Cardiac ventricle fibroblast (primary cell): ENCODE measurements at places on chromosomes 16 and 17. TPM values are rescaled to one million over a fixed set of nuclear protein-coding genes. Genes with fewer than 3 reads are reported as not detected.

TP53TG3 gene
- not detected in 2 replicates for total RNA-seq

MEOX1 gene
- total RNA-seq = 0.25 TPM in 1 of 2 replicates, not detected in the other

TEX19 gene
- total RNA-seq = not detected in 2 replicates

LHX1 gene
- not detected in 2 replicates for total RNA-seq

KRTAP1-5 gene
- total RNA-seq = not detected in 2 replicates

FA2H gene
- not detected in 2 replicates for total RNA-seq

ZNF778 gene
- total RNA-seq = 3.4 and 7.3 TPM in 2 replicates

TPSB2 gene
- not detected in 2 replicates for total RNA-seq

C16orf96 gene
- total RNA-seq = not detected in 2 replicates

CACNG1 gene
- not detected in 2 replicates for total RNA-seq

KRTAP16-1 gene
- not detected in 2 replicates for total RNA-seq

KCNJ18 gene
- total RNA-seq = not detected in 2 replicates

ACSM2A gene
- total RNA-seq = 0.10 TPM in 1 of 2 replicates, not detected in the other

CBX8 gene
- 3.6 and 4.2 TPM in 2 replicates for total RNA-seq

REXO5 gene
- total RNA-seq = 4.2 and 6.9 TPM in 2 replicates

IL17C gene
- not detected in 2 replicates for total RNA-seq

FBXL19 gene
- 13.2 and 13.7 TPM in 2 replicates for total RNA-seq

IRX3 gene
- 7.0 and 16.8 TPM in 2 replicates for total RNA-seq

CHRNE gene
- 0.31 and 0.54 TPM in 2 replicates for total RNA-seq

KIF18B gene
- total RNA-seq = 1.00 and 1.5 TPM in 2 replicates

TEKT1 gene
- total RNA-seq = not detected in 2 replicates

CCL15 gene
- total RNA-seq = not detected in 2 replicates

SYCE1L gene
- 4.5 TPM in 1 of 2 replicates, not detected in the other for total RNA-seq

NAGS gene
- total RNA-seq = 1.6 TPM in 2 replicates

CETP gene
- 0.25 and 0.59 TPM in 2 replicates for total RNA-seq

CA4 gene
- not detected in 2 replicates for total RNA-seq

FBXL16 gene
- total RNA-seq = not detected in 2 replicates

PLEKHG4 gene
- total RNA-seq = 6.8 and 13.0 TPM in 2 replicates

CBFA2T3 gene
- total RNA-seq = not detected in 2 replicates

KCNH6 gene
- total RNA-seq = not detected in 2 replicates

HEATR9 gene
- total RNA-seq = not detected in 2 replicates

TNFRSF13B gene
- total RNA-seq = not detected in 2 replicates

CCDC200 gene
- not detected in 2 replicates for total RNA-seq

C16orf46 gene
- total RNA-seq = 0.87 and 2.1 TPM in 2 replicates

CCL17 gene
- total RNA-seq = not detected in 2 replicates

RAB26 gene
- total RNA-seq = not detected in 2 replicates

CCL7 gene
- total RNA-seq = 1.5 and 1.6 TPM in 2 replicates

TNFRSF17 gene
- total RNA-seq = not detected in 2 replicates

PNMT gene
- total RNA-seq = not detected in 2 replicates

HSPB9 gene
- not detected in 2 replicates for total RNA-seq

CDH13 gene
- total RNA-seq = 71.3 and 75.6 TPM in 2 replicates
